Activated T-cell treated with anti-CD3 and anti-CD28 coated beads, Interleukin-2, amount 50 U/mL, for 24 hours (primary cell): ENCODE measurements at places on chromosomes 16 and 17.

- DNase-seq = no peak
Observed at GRCh38 chr17:12974005-12974531, 43.8 kb downstream of the ELAC2 start.

DNA sequence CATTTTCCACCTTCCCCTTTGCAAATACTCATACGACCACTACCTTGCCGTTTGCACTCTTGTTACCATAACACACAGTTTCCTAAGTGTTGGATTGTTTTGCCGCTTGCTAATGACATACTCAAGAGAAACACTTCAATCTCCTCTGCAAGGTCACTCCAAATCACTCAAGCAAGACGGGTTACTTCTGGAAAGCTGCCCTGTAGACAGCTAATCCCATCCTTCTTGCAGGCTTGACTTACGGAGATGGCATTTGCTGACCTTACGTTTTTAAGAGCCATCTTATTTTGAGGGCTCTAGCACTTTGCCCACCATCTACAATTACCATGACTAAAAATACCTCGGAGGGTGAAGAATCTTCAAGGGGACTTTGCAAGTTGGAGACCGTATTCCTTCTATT lies 46.2 kb downstream of the MYH3 start:
- DNase-seq = no peak

- DNase-seq = no peak
Observed at GRCh38 chr16:64933885-64934284, 188.0 kb downstream of the CDH11 start.

DNA sequence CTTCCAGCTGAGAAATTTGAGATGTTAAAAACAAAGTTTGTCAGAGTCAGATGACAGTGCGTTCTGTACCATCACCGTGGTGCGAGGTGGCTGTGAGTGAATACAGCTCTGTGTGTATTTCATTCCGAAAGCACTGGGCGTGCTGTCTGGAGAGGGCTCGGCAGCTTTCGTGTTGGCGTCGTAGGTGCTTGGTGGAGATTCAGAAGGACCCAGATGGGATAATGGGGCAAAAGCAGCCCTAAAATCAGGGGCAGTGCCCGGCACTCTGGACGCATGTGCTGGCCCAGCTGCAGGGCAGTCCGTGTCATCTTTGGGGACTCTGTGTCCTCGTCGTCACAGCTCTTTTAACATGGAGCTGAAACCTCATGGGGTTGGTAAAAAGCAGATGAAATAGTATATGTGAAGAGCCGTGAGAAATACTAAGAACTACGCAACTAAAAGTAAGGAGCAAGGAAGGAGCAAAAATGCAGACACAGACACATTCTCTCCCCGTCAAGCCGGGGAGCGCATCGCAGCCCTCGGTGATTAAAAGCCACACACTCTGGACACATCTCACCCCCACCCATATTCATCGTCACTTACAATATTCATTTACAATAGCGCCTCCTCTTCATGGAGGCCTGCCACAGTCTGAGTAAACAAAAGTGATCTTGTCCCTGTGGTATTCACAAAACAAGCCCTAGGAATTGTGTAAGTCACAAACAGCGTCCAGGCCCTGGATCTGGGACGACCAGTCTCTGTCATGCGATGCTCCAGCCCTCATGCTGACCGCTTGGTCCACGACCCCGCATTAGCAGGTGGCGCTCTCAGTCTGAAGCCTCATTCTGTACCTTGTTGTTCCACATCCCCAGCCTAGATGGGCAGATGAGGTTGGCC lies 206.7 kb downstream of the RPTOR start:
- DNase-seq = no peak

- DNase-seq = no peak
Observed at GRCh38 chr17:79664930-79665737, 54.3 kb upstream of the RBFOX3 start.

- peak; percentile 62 for DNase-seq
Observed at GRCh38 chr17:1561420-1562175, 994 bp downstream of the PITPNA start.

GRCh38 chr17:18004884-18005305 lies 32.2 kb downstream of the DRC3 start:
- DNase-seq = no peak

- DNase-seq = no peak
Observed at GRCh38 chr17:80758481-80759376, 214.1 kb downstream of the RPTOR start.

- no peak for DNase-seq
Observed at GRCh38 chr17:53137869-53138268, 684.9 kb upstream of the KIF2B start.
